ENCODE measurements at places on chromosomes 13 and 19.

DNA sequence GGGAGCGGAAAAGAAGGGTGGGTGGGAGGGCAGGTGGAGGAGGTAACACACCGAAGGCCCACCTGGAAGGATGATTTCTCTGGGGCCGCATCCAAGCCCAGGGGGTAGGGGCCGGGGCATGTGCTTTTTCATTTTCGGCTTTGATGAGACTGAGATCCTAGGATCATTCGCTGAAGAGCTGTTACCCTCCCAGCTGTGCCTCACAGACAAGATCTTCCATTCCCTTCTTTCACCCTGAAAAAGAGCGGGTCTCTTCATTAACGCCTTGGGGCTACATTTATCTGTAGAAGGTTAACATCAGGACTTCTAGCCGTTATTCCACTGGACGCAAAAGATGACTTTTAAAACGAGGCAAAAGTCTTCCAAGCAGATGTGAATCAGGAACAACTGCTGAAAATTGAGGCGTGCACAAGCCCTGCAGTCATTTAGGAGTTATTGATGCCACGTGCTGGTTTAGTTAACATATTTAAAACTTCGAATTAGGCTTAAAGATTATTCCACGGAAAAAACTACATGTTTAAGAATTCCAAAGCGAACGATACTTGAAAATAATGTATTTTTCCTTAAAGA is 1.1 kb downstream of the LMO7 start:
- DNase-seq, result no peak

DNA sequence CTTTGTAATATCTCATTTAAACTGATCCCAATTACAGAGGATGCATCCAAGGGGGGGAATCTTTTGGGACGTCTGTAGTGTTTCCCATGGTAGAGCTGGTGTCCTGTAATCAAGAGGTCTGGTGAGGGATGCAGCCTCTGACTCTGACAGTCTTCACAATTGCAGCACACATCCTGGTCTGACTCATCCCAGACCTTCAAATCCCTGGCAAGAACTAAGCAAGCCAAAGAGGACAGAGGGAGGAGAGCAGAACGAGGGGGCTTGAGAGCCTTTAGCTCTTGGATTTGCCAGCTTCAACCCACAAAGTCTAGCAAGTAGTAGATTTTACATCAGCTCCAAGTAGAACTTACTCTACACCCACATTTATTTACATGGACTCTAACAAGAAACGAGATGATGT is 17.3 kb upstream of the FCGBP start:
- no peak for DNase-seq

- no peak for DNase-seq
Measured at GRCh38 chr19:3578390-3578789, 5.6 kb downstream of the HMG20B start.

GRCh38 chr13:52599037-52599847 is 43.0 kb upstream of the HNRNPA1L2 start:
- no peak for DNase-seq

- DNase-seq, result no peak
Measured at GRCh38 chr13:106156468-106156867, 379.0 kb downstream of the EFNB2 start.

DNA sequence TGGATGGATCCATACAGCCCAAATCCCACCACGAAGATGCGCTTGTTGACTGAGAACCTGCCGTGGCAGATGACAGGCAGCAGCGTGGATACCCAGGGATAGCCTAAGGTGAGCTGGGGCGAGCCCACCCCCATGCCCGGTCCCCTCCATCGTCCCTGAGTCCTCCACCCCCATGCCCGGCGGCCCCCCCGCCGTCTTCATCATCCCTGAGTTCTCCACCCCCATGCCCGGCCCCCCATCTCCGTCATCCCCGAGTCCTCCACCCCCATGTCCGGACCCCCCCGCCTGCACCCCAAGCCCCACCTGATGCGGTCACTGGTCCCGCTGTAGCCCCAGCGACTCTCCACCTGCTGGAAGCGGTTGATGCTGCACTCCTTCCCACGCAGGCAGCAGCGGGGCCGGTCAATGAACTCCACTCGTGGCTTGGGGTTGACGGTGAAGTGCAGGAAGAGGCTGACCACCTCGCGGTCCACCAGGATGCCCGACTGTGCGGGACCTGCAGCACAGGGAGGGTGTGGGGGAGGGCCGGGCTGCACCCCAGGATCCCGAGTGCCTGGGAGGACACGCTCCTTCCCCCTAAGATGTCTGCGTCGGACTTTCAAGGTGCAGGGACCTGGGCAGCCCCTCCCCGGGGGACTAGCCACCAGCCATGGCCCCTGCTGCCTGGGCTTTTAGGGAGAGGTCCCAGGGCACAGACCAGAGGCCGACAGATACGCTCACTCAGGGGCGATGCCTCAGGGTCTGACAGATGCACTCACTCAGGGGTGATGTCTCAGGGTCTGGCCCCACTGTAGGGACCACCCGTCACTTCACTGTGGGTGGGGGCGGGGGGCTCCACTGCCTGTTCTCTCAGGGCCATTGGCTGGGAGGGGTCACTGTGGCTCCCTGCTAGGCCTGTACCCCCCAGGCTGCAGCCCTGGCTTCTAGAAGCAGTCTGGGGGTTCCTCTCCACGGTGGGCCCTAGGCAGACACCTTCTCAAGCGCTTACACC is 28.0 kb downstream of the BTBD2 start:
- no peak for DNase-seq

- no peak for DNase-seq
Measured at GRCh38 chr19:46014941-46015686, 7.7 kb downstream of the PGLYRP1 start.

DNA sequence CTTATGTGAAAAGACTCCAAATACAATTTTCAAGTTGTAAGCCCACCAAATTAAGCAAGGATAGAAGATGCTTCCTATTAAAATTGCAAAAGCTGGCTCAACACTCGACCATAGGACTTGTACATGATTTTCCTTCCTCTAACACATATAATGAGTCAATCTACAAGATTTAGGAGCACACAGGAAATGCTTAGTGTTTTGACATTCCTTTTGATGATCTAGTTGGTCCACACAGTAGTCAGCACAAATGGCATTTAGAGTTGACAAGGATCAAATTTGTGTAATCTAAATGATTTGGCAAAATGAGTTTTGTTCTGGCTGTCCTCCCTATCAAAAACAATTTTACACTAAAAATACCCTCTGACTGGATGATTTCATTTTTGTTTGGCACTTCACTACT is 340.2 kb downstream of the DIAPH3 start:
- DNase-seq, result no peak

GRCh38 chr19:45514376-45515051 is 7.2 kb downstream of the VASP start:
- no peak for DNase-seq

GRCh38 chr19:33376423-33376822 is 2.9 kb downstream of the CEBPG start:
- DNase-seq, result no peak

GRCh38 chr13:84352946-84353345 is 470.7 kb upstream of the SLITRK1 start:
- no peak for DNase-seq

GRCh38 chr19:50489461-50490011 is 12.9 kb upstream of the GARIN5A start:
- no peak for DNase-seq

GRCh38 chr19:48918801-48919247 is 14.7 kb upstream of the DHDH start:
- DNase-seq, result no peak

DNA sequence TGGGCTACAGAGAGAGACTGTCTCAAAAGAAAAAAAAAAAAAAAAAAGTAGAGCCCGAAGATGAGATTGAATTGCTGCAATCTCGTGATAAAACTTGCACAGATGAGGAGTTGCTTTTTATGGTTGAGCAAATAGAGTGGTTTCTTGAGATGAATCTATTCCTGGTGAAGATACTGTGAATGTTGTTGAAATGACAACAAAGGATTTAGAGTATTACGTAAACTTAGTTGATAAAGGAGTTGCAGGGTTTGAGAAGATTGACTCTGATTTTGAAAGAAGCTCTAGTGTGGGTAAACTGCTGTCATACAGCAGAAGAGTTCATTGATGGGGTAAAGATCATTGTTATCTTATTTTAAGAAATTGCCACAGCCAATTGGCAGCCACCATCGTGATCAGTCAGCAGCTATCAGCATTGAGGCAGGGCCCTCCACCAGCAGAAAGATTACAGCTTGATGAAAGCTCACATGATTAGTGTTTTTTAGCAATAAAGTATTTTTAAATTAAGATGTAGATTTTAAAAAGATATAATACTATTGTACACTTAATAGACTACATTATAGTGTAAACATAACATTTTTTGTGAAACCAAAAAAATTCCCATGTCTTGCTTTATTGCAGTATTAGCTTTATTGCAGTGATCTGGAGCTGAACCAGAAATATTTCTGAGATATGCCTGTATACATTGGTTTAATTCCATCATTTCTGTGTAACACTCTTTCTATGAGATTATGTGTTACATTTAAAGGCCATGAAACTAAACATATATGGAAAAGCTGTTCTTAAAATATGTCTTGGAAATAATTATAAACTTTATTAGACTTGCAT is 43.1 kb downstream of the ZMYM2 start:
- DNase-seq, result no peak

Measured in esophagus squamous epithelium (tissue), 5 donors.